ENCODE measurements at places on chromosomes 13 and 19.

GRCh38 chr13:28610996-28611395 is 47.9 kb upstream of the POMP start:
- DNase-seq = no peak

DNA sequence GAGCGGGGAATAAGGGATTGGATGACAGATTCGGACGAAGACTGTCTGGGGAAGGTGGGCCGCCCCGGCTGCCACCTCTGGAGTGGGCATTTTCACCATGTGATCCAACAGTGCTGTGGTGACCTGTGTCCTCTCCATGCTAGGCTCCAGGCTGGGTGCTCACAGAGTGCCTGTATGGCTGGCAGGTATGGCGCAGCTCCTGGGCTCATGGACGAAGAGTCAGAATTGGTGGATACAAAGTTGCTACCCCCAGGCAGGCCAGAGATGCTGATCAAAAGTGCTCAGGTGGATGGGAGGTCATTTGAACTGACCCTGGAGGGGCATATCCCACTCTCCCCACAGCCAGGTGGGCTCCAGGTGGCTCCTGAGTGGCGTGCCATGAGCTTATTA is 111.3 kb upstream of the UQCRFS1 start:
- DNase-seq = no peak

DNA sequence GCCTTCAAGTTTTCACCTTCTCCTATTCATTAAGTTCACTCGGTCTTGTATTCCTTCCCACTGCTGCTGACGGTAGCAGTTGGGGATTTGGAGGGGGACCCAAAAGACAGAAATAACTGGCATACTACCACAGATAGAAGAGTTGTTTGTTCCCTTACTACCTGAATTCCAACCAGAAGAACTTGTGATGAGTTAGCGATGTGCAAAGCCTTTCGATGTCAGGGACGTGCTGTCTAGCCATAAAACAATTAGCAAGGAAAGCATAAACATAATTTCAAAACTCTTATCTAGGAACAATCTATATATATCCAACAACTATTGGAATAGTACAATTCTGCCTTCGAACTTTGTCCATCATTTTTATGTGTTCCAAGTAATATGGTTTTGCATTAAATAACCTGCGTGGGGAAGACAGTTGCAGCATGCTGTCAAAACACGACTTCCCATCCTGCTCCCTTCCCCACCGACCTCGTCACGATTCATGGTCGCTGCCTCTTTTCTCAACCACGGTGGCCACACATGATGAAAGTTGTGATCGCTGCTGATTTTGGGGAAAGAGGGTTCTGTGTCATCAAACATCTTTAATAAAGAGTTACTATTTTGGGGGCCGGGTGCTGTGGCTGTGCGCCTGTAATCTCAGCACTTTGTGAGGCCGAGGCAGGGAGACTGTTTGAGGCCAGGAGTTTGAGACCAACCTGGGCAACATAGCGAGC is 3.8 kb upstream of the SLC7A9 start:
- DNase-seq = no peak

DNA sequence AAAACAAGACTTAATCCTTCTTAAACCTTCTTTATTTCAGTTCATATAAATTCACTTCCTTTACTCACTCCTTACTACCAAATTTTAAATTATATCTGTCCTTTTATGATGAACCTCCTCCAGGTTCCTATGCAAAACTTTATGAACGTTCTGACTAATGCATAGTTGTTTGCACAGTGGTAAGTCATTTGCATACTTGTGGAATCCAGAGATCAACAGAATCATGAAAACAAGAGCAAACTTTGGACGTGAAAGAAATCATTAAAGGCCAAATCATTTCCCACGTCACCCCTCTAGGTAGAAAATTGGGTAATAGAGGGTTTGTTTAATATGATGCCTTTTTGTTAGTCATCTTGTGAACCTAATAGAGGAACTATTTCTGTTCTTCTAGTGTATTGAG is 32.3 kb upstream of the MYCBP2 start:
- DNase-seq = no peak

DNA sequence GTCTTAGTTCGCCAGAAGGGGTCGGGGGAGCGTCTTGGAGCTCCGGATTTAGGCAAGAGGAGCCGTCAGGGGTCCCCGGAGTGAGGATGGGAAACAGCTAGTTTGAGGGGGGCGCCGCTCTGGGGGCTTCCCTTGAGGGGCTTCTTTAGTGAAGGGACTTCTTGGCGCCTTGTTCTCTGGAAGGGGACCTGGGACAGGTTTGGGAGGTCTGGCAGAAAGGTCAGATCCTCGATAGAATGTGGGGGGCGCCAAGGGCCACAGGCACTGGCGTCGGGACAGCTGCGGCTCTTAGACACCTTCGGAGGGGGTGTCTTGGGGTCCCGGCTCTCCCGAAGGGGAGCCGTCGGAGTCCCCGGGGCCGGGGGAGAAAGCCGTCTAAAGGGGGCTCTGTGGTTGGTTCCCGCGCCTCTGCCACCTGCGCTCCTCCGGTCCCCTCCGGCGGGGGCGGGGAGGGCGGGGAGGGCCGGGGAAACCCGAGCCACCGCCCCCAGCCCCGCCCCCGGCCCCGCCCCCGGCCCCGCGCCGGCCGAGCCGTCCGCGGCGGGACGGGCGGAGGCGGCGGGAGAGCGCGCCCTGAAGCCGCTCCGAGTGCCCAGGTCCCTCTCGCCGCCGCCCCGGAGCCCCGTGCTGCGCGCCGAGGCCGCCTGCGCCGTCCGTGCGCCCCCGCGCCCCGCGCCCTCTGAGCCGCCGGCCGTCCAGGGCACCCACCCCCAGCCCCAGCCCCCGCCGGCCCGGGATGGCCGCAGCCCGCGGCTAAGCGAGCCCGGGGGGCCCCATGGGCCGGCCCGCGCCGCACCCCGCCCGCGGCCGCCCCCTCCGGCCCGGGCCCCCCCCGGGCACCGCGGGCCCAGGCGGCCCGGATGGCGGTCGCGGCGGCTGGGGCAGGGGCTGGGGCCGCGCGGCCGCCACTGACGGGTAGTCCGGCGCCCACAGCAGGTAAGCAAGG is at the start of gene NRTN:
TSS of gene NRTN (plus strand) at position 552 of the 946 bp plus-strand sequence. CDS start 19,099 bp downstream, outside the sequence.
- DNase-seq = no peak

Data from suppressor macrophage (primary cell).